ENCODE measurements at places on chromosomes 4 and X.

DNA sequence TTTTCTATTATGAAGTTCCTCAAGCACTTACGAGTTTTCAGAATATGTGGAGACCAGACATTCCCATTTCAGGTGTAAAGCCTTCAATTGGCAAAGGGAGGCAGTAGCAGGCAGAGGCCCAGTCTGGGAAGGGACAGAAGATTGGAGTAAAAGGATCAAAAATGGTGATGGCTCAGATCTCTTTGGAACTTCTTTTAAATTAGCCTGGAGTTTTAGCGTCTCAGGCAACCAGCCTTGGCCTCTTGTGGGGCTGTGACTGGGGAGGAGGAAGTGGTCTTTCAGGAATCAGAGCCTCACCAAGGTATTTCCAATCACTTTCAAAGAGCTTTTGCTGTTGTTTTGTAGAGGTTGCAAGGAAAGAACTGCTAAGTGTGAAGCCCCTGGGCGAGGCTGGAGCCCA, 239.1 kb downstream of the FRAS1 start:
- DNase-seq: no peak

GRCh38 chr4:48815483-48815882, 15.4 kb upstream of the OCIAD1 start:
- DNase-seq: no peak

DNA sequence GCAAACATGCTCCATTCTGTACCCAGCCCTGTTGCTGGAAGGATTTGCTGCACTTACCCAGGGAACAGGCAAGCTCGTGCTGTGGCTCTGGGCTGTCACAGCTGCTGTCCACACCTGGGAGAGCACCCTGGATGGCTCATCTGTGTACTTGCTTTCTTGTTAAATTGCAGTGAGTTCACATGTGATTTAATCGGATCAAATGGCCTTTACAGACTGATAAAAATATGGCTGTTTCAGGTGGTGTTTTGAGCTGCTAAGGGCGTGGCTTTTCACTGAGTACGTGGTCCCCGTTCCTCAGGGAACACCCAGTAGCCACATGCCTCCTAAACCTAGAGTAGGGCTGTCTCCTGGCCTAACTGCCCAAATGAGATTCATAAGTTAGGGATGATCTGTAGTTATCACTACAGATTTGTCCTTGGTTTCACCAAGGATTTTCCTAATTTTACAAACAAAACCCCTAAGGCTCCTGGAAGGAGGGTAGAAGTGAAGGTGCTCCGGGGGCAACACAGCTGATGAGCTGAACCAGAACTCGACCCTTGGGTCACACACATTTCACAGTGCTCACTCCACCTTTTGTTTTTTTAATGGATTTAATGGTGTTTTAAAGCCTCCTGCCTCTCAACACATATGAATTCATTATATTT, 13.7 kb downstream of the KLKB1 start:
- DNase-seq: no peak

GRCh38 chr4:133623847-133624246, 474.8 kb downstream of the PCDH10 start:
- no peak for DNase-seq

DNA sequence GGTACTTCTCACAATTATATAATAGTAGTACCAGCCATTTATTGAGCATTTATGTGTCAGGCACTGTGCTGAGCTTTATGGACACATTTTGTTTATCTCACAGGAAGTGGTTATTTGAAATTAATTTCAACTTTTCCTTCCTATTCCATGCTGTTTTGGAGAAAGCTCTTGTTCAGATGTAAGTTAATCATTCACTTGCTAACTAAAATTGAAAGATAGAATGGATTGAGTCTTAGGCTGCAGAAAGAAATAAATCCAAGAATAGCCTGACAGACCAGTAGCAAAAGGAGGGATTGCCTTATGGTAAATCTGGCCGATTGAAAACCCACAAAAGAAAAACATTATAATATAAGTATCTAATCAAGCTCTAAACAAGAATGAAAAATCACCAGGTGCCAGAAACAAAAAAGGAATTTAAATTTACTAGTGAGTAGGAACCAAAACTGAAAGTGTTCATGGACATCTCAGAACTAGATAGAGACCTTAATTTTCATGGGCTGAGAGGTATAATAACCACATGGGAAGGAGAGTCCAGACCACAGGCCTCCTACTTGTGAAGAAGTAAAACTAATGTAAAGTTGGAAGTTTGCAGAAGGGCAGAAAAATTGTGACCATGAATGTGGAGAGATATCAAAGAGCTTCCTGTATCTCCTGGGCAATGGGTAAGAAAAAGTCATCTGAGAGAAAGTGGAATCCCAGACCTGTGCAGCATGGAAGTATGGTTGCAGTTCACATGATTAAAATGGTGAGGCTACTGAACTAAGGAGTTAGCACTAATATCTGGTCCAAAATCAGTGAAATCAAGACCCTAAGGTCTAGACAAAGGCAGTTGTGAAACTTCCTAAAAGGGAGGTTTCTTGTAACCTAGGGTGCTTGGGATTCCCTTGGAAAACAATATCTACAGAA, 38.0 kb downstream of the RADX start:
- DNase-seq: no peak

DNA sequence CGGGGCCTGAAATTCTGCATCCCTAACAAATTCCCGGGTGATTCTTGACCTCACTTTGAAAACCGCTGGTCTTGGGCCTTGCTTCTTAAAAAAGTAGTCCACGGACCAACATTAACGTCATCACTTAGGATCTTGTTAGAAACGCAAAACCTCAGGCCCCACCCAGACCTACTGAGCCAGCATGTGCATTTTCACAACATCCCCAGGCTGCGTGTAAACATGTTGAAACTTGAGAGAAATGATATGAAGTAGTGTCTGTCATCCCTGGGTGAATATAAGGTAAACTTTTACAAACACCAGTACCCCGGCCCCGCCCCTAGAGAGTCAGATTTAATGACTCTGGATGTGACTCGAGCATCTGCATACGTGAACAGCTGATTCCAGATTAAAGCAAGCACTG, 33.7 kb downstream of the SORBS2 start:
- no peak for DNase-seq

GRCh38 chr4:33306131-33306530, 2586.0 kb downstream of the PCDH7 start:
- DNase-seq: no peak

- DNase-seq: no peak
These were observed 17.0 kb downstream of the ADD1 start for GRCh38 chr4:2860391-2861348.

DNA sequence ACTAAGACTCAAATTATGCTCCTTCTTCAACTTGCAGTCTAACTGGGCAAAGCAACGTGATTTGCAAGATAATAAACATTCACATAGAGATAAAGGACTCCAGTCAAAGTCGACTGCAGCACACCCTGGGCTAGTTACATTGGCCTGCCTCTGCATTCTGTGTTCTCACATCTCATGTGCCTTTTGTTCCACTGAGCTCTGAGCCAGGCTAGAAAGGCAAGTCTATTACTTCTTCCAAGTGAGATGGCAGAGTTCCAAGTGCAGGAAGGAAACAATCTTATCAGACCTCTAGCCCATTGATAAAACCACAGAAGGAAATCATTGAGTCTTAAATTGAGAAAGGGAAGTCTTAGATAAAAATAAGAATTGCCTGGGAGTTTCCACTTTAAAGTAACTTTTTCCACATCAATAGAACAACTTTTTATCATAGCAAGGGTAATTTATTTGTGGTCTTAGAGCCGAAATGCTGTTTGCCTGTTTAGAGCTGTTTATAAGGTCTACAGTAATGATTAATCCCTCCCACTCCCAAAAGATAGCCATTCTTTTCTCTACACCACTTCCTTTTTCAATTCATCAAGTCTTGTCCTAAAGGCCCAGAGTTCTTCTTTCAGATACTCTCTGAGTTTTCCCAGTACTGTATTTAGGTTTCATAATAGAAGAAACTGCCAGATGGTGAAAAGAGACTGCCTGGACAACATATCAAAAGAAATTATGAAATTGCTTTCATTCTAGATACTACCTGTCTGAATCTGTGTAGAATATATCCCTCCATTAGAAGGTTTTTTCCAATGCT, 200.2 kb downstream of the GUCY2F start:
- no peak for DNase-seq

GRCh38 chr4:5710961-5711478, at the start of gene EVC:
TSS of gene EVC (plus strand) at chr4:5711201. CDS start at chr4:5711381, 180 bp downstream.
- no peak for DNase-seq
